Umbilical cord (tissue), 2 donors: ENCODE measurements at places on chromosomes 12 and 14. TPM values are rescaled to one million over a fixed set of nuclear protein-coding genes. Genes with fewer than 3 reads are reported as not detected.

- DNase-seq, result no peak
These were observed 69.8 kb downstream of the GAS2L3 start for GRCh38 chr12:100643246-100643645.

DNA sequence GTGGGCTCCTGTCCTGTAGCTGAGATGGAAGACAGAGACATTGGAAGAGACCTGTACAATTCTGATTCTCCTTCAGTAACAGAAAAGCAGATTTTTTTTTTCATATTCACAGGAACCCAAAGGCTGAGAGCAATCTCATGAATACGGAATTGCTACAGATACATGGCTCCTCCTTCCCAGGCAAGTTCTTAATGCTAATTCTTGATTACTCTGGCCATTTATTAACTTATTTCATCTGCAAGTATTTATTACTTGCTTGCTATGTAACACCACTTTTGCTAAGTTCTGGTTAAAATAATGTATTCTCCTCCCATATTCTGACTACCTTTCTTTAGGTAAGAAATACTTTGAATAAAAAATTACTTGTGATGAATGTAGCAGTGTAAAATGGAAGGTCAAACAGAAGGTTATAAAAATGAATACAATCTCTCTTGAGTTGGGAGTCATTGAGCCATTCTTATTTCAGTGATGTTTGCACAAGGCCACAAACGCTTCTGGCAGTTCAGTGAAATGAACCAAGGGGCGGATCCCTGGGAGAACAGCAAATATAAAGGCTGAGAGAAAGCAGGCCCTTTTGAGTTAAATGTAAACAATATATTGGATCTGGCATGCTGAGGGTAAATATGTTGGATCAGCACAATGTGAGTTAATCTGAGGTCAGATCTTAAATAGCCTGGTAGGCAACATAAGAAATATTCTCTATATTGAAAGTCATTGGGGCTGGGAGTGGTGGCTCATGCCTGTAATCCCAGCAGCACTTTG, 37.6 kb downstream of the MUCL1 start:
- DNase-seq, result no peak

DNA sequence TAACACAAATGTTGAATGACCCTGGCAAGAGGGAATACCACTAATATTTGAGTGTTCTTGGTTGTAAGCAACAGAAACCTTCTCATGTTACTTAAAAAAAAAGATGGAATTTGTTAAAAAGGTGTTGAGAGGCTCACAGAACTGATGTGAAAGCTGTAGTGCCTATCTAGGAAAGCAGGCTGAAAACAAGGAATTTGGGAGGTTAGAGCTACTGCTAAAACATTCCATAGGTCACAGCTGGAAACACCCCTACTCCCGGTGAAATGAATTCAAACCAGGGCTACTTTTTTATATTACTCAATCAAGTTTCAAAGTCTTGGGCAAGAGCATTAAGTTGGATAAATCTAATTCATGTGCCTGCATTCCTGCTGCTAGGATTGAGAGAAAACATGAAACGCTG, 104.1 kb downstream of the SLC35F4 start:
- DNase-seq, result peak; percentile 76

GRCh38 chr12:4169531-4169930, 104.0 kb upstream of the CCND2 start:
- peak; percentile 71 for DNase-seq

- DNase-seq, result no peak
These were observed 141.0 kb downstream of the GRIP1 start for GRCh38 chr12:66537876-66538275.

- no peak for DNase-seq
These were observed 267.6 kb upstream of the OR4E1 start for GRCh38 chr14:21940887-21941856.

DNA sequence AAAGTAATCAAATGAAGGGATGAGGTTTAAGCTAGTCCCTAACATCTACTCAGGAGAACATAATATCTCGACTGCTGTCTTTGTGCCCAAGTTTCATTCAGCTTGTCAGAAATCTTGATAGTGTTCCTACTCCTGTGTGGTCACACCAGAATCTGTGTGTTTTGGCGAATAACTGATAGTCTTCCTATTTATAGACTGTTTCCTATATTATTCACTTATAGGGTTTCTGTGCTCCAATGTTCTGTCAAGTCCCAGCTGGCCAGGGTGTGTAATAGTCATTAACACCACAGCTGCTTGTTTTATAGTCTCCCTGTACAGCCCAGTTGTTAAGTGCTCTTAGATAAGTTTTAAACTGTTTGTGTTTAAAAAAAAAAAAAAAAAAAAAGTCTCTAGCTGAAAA, 45.9 kb downstream of the GPR135 start:
- no peak for DNase-seq

DNA sequence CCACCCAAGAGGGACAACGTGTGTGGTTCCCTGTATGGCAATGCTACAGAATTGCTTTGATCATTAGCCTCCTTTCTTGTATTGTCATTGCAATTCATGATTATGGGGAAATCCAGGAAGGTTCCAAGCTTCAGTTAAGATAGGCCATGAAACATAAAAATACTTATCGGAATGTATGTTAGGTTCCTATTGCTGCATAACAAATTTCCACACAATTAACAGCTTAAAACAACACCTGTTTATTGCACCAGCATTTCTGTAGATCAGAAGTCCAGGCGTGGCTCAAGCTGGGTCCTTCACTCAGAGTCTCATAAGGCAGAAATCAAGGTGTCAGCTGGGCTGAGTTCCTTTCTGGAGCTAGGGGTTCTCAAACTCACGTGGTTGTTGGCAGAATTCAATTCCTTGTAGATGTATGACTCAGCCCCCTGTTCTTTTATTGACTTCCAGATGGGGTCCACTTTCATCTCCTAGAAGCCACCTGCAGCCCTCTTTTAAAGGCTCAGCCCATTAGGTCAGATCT, 365.6 kb upstream of the TMPO start:
- no peak for DNase-seq

DNA sequence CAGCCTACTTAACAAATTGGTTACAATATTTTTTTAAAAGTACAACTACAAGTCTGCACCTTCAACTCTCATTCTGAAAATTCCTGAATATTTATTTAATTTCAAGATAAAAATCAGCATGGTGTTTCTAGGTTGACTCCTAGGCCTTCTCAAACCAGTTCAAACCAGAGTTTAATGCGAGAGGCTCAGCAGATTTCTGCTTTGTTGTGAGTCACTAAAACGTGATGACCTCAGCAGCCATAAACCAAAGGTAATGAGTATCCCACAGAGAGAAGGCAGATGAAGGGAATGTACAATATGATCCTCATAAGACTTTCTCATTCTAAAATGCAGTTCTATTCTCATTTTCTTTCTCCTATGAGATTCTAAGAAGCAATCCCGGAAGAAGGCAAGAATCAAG, 1.5 kb downstream of the PRDM4 start:
- DNase-seq, result peak; percentile 89

- no peak for DNase-seq
These were observed 121.7 kb upstream of the FUT8 start for GRCh38 chr14:65290830-65291229.

The SLC8A3 gene
- total RNA-seq, result 2.9 TPM

The MUCL1 gene
- total RNA-seq, result not detected

The KIF26A gene
- 11.8 TPM for total RNA-seq

The INSM2 gene
- 1.7 TPM for total RNA-seq
